Daoy (cell line): ENCODE measurements at places on chromosomes 2 and 18. TPM values are rescaled to one million over a fixed set of nuclear protein-coding genes. Genes with fewer than 3 reads are reported as not detected.

Gene C2orf78
- under 0.01 TPM in 1 of 2 replicates, not detected in the other for total RNA-seq

Gene LYG2
- not detected in 2 replicates for total RNA-seq

Gene LOXHD1
- not detected in 2 replicates for total RNA-seq

Gene COLEC12
- 1.7 and 2.6 TPM in 2 replicates for total RNA-seq

Gene CPLX4
- total RNA-seq, result not detected in 2 replicates

Gene NT5C1B
- total RNA-seq, result 0.21 TPM in 1 of 2 replicates, not detected in the other

Gene SPP2
- total RNA-seq, result not detected in 2 replicates

Gene ASIC4
- 0.42 TPM in 1 of 2 replicates, not detected in the other for total RNA-seq

Gene EHBP1
- total RNA-seq, result 19.9 and 23.6 TPM in 2 replicates

Gene HMSD
- 0.06 TPM in 1 of 2 replicates, not detected in the other for total RNA-seq

Gene HDHD2
- total RNA-seq, result 12.1 and 22.9 TPM in 2 replicates

Gene ATP6V1B1
- total RNA-seq, result 0.40 TPM in 1 of 2 replicates, not detected in the other

Gene GKN1
- total RNA-seq, result not detected in 2 replicates

Gene SNORC
- total RNA-seq, result 0.29 and 0.30 TPM in 2 replicates

Gene ATP8B1
- 5.2 and 7.5 TPM in 2 replicates for total RNA-seq
